ENCODE measurements at places on chromosomes 11 and 22. TPM values are rescaled to one million over a fixed set of nuclear protein-coding genes. Genes with fewer than 3 reads are reported as not detected.
A peak's percentile ranks its signal among the peaks of the same experiment; 100 is the strongest.

Gene OLFML1
- total RNA-seq = 27.1 TPM

GRCh38 chr11:13494051-13494450 lies 1.7 kb downstream of the PTH start:
- no peak for DNase-seq

Gene SLC7A4
- 0.09 TPM for total RNA-seq

Gene MPZL3
- total RNA-seq = 0.41 TPM

DNA sequence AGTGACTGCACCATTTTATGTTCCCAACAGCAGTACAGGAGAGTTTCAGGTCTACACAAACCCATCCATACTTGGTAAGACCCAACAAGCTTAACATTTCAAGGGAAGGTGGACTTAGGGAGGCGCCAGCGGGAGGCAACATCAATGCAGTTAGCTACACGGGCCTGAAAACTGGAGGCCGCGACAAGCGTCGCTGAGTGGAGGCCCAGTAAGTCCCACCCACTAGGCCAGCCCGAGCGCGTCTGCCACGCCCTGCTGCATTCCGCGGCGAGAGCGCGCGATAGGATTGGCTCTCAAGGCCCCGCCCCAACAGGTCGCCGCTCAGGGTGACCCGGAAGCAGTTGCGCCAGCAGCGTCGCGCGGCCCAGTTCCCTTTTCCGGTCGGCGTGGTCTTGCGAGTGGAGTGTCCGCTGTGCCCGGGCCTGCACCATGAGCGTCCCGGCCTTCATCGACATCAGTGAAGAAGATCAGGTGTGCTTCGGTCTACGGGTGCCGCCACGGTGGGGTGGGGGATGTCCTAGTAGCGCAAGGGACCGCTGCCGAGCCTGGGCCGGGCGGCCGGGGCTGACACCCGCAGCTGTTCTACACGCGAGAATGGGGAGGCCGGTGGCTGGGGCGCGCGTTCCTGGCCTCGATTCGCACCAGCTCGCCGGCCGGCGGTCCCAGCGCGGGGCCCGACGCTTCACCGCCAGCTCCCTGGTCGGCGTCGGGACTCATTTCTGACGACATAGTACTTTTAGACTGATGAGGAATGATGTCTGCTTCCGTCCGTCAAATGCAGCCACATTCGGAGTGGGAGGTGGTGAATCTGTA lies at the start of gene EIF3M:
EIF3M (plus strand) TSS at position 373 of the 813 bp plus-strand sequence; CDS start at position 430, 57 bp downstream.
- peak; percentile 94 for DNase-seq

Gene OSM
- not detected for total RNA-seq

GRCh38 chr11:87583931-87584330 lies 546.2 kb downstream of the TMEM135 start:
- no peak for DNase-seq

GRCh38 chr22:40196628-40197360 lies 19.1 kb downstream of the TNRC6B start:
- peak; percentile 85 for DNase-seq

Gene ME3
- 56.9 TPM for total RNA-seq

Gene NLRP14
- total RNA-seq = not detected

Gene OPCML
- 0.82 TPM for total RNA-seq

- DNase-seq = no peak
These were observed 185.2 kb downstream of the GRIK4 start for GRCh38 chr11:120696597-120697218.

DNA sequence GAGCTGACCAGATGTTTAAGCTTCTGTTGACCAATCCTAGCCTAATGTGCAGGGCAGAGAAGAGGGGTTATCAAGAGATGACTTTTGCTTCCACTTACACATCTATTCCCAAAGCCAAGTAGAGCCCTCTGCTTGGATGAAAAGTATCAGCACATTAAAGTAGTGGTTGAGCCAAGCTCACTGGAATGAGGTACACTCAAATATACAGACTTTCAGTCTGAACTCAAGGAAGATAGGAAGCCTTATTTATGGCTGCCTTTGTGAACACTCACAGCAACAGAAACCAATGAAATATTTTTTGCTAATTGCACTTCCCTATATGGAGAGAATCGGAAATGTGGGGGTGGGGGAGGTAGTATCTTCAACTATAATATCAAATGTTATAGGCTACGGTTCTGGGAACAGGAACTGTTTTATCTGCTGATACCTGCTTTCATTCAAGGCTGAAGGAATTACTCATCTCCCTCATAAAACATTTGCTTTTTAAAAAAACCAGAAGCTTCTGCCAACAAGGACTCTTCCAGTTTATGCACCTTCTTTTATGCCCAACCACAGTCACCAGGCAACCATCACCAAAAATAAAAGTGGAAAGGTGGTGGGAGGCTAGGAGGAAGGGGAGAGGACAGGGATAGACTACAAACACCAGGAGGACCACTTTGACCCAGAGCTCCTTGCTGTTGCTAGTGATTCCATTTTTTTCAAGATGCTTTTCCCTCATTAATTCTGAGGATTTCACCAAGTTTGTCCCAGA lies 91.2 kb downstream of the CLPB start:
- DNase-seq = no peak

Gene KDM4D
- total RNA-seq = 1.1 TPM

Gene LRP4
- total RNA-seq = 4.7 TPM

DNA sequence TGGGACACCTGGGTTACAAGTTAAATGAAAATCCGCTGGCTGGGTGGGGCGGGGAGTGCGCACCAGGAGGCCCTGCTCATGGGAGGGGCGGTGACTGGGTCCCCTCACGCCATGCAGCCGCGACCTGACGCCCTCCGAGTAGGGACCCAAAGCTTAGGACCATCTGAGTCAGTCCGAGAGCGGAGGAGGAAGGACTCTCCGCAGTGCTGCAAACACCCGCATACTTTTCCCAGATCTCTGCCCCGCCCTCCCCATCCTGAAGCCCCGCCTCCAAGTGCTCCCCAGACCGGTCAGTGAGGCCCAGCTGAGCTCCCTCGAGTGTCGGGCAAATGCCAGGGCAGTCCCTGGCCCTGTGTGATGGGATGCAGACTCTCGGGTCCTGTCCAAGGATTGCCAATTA lies 6.6 kb upstream of the FLI1 start:
- DNase-seq = no peak

- no peak for DNase-seq
These were observed 380.9 kb downstream of the TBC1D22A start for GRCh38 chr22:47143249-47143938.

Gene DNAJB7
- not detected for total RNA-seq

- no peak for DNase-seq
These were observed 7.8 kb downstream of the CD3E start for GRCh38 chr11:118312328-118312727.

DNA sequence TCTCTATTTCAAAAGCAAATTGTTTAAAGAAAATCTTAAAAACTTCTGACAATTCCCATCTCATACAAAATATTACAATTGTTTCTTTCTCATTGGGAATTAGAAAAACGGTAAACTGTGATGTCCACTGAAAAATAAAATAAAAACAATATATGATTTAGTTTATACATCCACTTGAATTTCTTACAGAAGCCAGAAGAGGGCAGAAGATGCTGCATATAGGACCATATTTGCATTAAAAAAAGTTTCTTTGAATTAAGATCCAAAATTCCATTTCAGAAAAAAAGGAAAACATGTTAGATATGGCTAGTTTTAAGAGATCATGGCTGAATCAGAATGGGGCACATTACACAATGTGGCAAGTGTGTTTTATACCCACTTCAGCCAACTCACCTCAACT lies 39.3 kb upstream of the LRRC4C start:
- DNase-seq = peak; percentile 22

Gene ISX
- total RNA-seq = not detected

- peak; percentile 90 for DNase-seq
These were observed 13.5 kb upstream of the SORL1-AS1 start for GRCh38 chr11:121466063-121466794.

Gene C1QTNF5
- total RNA-seq = 90.8 TPM

DNA sequence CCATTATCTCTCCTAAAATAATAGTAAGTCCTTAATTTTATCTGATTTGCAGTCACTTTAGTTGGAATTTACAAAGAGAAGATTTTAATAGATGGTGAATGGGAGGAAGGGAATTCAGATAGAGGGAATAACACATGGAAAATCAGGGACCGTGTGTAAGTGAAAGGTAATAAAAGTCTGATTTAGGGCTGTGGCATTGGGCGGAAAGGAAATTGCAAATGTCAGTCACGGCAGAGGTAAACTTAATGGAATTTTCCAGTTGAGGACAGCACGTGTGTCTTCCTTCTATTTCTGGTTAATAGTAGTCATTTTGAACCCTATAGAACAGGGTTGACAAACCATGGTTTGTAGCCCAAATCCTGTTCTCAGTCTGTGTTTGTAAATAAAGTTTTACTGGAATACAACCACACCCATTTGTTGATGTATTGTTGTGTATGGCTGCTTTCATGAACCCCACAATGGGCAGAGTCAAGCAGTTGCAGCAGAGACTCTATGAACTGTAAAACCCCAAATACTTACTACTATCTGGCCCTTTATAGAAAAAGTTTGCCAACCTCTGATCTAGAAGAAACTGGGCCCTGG lies 34.1 kb downstream of the PACS1 start:
- no peak for DNase-seq

DNA sequence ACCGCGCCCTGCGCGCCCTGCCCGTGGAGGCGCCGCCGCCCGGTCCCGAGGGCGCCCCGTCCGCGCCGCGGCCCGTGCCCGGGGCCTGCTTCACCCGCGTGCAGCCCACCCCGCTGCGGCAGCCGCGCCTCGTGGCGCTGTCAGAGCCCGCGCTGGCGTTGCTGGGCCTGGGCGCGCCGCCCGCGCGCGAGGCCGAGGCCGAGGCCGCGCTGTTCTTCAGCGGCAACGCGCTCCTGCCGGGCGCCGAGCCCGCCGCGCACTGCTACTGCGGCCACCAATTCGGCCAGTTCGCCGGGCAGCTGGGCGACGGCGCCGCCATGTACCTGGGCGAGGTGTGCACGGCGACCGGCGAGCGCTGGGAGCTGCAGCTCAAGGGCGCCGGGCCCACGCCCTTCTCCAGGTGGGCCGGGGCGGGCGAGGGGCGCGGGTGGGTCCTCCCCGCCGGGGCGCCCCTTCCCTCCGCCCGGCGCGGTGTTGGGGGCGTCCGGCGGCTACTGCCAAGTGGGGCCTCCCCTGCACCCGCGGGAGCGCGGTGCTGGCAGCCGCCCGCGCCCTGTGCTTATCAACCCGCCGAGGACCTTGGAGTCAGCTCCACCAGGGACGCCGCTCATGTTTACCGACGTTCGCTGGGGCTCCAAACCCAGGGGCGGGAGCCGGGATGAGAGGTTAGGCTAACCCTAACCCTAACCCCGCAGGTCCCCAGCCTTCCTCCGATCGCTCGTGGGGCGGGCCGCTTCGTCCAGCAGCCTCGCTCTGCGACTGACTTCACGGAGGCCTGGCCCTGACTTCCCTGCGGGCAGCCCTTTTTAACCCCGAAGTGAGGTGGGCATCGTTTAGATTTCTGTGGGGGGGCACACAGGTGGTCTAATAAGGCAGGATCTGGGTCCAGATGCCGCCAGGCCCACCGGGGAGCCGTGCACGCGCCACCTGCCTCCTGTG lies 649 bp downstream of the SELENOO start:
- DNase-seq = no peak

DNA sequence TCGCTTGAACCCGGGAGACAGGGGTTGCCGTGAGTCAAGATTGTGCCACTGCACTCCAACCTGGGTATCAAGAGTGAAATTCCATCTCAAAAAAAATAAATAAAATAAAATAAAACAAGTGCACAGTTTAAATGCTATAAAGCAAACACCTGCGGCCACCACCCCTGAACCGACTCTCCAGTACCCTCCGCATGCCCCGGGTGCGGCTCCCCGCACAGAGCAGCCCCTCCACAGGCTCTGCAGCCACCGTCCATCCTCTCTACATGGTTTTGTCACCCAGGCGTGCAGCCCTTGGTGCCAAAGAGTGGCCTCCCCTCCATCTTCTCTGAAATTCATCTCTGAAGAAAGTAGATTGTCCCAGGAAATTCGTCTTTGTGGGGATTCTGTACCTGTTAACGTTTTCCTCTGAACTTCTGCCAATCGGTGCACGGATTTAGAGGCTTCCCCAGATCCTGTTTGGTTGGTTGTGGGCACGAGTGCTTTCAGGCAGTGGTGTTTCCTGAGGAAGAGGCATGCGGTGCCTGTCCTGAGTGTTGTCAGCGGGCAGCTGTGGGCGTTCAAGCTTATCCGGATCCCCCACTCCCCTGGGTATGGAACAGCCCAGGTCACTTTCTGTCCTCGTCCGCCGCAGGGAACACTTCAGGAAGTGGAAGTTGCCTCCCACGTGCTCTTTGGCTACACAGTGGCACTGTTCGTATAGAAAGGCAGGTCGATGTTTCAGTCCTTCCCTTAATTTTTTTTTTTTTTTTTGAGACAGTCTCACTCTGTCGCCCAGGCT lies 4.1 kb downstream of the MIOX start:
- DNase-seq = no peak

GRCh38 chr11:60955571-60955970 lies 3.6 kb upstream of the SLC15A3 start:
- DNase-seq = no peak

DNA sequence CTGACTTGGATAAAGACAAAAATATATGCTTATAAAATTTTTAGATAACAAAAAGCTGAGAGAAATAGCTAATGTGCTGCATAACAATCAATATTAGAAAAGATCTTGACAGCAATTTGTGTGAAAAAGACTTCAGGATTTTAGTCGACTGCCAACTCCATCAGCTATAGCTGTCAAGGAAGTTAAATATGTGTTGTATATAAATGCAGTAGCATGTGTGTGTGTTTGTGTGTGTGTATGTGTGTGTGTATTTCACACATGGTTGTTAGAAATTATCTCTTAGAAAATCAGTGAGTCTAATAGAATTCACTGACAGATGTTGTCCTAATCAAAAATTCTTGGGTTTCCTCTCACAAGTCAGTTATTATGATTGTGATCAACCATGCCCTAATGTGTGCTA lies 171.2 kb downstream of the CASP12 start:
- DNase-seq = no peak

Gene TMPRSS6
- total RNA-seq = not detected

DNA sequence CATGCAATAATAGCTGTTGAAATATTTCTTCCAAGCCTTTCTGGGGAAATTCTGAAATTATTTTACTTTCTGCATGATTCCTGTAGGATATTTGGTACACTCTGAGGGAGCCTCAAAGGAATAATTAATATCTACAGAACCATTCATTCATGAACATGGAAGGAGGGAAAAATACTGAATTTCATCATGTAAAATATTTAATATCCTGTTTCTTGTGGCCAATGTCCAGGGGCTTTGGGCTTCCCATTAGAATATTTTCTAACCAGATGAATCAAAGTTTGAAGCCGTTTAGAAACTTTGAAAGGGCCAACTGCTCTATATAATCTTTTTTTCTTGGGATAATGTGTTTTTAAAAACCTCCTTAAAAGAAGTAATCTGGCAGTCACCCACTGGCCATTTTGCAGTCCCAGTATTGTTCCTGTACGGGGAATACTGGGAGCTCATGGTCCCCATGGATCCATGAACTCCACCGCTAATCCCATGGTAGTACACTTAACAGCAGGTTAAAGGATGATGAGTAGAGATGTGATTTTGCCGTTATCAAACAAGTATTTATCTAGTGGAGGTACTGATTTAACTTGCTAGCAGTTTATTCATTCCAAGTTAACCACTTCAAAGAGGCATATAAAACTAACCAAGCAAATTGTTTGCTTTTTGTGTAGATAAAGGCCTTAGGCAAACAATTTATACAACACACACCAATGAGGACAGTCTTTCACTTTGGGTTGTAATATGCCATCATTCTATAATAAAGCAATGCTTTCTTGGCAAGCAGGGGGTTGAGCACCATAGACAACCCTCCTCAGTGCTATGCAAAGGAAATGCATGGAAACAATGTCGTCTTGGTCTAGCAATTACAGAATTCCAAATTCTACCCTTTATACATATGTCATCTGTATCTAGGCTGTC lies 34.5 kb upstream of the BLID start:
- DNase-seq = no peak
